ENCODE measurements at places on chromosomes 5 and 9.

DNA sequence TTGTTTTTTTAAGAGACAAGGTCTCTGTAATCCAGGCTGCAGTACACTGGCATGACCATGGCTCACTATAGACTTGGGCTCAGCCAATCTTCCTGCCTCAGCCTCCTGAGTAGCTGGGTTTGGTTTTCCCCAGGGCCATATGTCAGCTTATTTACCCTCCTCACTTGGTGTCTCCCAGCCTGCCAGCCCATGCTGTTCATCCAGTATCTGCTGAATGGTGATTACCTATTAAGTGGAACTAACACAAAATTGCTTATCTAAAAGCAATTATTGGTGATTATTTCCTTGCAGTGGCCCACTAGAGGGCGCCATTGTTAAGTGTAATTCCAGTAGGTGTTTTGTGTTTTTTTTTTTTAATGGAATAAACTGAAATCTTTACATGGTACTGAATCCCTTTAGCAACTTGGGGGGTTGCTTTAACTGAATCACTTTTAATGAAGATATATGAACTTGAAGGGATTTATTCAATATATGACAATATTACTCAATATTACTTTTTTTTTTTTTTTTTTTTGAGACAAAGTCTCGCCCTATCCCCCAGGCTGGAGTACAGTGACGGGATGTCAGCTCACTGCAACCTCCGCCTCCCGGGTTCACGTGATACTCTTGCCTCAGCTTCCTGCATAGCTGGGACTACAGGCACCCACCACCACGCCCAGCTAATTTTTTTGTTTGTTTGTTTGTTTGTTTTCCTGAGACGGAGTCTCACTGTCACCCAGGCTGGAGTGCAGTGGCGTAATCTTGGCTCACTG, 13.8 kb downstream of the EXOSC2 start:
- DNase-seq, result no peak

- DNase-seq, result no peak
Measured at GRCh38 chr5:94691949-94692348, 73.5 kb downstream of the SLF1 start.

- DNase-seq, result no peak
Measured at GRCh38 chr9:30935730-30936129, 1448.7 kb upstream of the ACO1 start.

DNA sequence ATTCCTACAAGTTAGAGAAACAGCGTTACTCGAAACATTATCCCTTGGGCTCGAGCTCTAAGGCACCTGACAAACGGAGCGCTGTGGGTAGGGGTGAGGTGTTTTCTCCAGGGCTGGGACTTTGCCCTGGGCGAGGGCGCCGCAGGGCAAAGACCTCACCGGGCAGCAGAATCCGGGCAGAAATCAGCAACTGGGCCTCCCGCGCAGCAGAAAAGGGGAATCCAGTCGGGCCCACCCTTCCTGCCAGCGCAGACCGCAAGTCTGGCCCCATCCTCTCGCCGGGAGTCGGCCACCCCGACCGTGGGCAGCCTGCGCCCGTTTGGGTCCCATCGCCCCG, 430 bp upstream of the MSH3 start:
- peak; percentile 40 for DNase-seq

GRCh38 chr9:19788152-19788551, 685 bp downstream of the SLC24A2 start:
- no peak for DNase-seq

DNA sequence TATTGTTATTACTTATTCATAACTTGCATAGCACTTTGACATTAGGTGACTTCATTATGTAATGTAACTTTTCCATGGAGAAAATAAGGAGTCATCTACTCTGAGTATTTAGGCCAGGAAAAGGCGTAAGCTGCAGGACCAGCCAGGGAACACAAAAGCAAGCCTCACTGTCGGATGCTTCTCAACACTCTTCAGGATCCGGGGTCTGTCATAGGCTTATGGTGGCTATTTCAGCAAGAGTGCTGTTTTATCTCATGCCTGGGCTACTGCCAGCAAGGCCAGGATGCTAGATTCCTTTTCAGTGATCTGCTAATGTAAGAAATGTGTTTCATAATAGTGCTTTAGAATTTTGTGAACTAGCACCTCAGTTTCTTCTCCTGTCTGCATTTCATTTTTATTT, 162.4 kb downstream of the CHSY3 start:
- DNase-seq, result no peak

- DNase-seq, result no peak
Measured at GRCh38 chr9:132481053-132481849, 71.2 kb downstream of the CFAP77 start.

GRCh38 chr9:25418974-25419373, 259.3 kb downstream of the TUSC1 start:
- no peak for DNase-seq

GRCh38 chr5:53166183-53166495, 56.6 kb upstream of the MOCS2 start:
- DNase-seq, result no peak

DNA sequence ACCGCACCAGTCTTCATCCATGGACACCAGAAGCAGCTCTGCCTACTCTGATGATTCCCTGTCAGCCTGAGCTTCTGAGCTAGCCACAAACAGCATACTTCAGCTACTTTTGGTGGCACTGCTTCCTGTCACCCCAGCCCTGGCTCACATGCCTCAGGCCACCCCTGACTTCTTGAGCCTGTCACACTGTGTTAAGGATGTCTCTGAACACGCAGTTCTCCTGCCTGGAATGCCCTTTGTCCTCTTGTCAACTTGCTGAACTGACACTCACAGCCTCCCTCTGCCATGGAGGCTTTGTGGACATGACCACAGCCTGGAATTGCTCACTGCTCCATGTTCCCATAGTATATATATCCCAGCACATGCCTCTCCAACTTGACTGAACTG, 7.2 kb downstream of the MACROH2A1 start:
- no peak for DNase-seq

DNA sequence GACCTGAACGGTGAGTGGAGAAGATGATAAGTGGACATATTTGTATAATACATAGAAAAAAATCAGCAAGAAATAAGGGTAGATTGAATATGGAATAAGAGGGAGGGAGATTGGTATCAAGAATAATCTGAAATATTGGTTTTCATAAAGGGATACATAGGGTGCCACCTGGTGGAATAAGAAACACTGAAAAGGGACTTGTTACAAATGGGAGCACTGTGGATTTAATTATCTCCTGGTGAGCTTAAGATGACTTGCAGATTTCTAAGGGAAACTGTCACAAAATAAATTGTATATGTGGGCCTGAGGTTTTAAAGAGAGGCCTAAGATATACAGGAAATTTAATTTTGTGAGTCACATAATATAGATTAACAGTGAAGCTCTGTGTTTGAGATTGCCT, 1403.5 kb upstream of the CDH18 start:
- DNase-seq, result no peak

Data from urothelium cell line (cell line).